ENCODE measurements at places on chromosomes 5 and 9.

DNA sequence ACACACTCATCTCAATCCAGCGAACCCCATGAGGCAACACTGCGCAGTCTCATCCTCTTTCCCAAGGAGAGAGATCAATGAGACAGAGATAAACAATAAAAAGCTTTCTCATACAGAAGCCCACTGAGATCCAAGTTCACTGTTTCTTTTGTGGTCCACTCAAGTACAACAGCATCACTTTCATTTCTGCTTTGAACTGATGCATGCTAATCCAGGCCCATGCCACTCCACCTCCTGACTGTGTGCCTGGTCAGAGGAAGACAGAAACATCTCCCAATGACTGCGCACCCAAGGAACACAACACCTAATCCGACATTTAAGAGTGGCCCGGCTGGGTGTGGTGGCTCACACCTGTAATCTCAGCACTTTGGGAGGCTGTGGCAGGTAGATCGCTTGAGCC, 104.0 kb downstream of the SERINC5 start:
- DNase-seq = no peak

DNA sequence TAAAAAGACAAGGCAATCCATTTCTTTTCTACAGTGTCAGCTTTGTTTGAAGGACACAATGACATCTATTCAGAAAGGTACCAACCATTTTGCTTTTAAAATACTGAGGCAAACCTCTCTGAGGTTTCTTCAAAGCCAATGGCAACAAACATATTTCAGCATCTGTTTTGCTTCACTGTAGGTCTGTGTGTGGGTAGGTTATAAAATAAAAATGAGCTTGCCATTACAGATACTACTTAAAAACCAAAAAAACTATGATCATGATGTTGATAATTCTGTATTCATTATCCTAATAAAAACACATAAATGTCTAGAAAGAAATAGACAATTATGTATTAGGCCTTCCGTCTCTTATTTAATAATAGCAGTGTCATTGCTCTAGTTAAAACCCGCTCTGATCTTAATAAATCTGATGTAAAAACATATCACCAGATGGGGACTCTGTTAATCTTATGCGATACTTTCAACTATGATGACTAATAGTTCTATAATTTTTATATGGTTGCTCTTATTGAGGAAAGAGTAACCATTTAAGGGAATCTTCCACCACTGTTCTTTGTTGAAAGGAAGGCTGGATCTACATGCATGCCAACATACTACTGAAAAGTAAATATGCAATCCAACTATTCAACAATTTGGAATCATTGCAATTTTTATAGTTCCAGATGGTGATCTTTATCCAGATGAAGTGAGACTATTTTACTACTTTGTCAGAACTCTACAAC, 647.2 kb downstream of the PDE4D start:
- DNase-seq = no peak

DNA sequence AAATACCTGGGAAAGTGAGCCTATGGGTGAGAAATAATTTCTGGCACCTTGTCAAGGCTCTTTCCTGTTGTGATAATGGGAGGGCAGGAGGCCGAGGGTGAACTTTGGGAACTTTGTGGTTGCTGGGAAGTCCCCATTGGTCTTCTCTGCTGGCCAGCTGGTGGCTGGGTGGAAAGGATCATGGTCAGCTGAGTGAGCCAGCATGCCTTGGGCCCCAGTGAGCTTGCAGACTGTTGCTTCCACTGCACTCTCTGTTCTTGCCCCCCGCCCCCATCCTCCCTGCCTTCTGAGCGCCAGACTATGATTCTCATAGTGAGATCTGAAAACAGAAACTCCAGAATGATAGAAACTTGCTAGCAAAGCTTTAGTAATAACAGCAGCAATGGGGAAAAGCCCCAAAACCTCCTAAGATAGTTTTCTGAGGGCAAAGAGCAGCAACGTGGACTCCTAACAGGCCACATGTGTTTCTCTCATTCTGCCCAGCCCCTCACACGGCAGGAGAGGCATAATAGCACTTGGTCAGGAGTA, 139.2 kb upstream of the SMARCA2 start:
- DNase-seq = no peak

DNA sequence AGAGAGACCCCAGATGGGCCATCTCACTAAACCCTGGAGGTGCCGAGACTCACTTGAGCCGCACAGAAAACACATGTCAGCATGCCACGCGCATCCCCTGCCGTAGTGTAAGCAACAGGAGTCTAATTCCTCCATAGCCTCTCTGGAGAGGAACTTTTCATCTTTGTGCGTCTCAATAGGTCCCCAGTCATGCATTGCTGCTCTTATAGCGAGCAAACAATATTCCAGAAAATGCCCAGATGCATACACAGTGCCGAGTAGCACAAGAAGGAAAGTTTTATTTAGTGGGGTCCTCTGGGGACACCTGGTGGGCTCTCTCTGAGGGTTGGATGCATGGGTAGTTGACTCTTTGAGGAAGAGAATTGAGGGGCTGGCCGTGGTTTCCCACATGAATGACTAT, 97.9 kb upstream of the DAP start:
- no peak for DNase-seq

DNA sequence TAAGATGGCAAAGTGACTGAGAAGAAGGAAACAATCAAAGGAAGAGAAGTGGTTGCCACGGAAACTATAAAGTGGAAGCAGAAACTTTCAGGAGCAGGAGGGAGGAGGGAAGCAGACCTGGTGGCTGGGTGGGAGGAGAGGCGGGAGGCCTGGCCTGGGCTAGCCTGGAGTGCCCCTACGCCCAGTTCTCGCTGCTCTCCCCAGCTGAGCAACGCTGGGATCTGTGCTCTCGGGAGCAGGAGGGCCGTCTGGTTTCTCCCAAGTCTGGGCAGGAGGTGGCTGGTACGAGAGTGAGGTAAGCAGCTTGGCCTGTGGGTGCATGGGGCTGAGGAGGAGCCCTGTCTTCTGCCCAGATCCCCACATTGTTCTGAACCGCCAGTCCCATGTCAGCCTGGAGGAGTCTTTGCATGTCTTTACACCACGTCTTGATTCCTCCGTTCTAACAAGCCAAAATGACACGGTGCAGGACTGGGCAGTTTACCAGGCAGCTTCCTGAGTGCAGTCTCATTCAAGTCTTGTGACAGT, 15.0 kb upstream of the DAB2IP start:
- DNase-seq = no peak

DNA sequence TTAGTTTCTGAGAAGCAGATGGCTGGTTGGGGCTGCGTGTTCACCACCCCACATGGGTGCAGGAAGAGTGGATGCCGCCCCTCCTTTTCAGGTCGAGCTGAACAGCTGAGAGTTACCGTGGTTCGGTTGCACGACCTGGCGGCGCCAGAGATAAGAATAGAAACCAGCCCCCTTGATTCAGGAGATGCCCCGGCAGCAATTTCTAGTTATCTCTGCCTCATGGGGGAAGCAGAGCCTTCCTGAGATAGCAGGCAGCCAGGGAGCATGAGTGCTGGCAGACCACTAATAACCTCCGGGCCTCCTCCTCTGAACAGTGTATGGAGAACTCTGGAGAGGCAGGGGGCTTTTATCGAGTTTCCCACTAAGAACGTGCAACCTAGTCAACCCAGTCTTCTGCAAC, 177.8 kb downstream of the NSG2 start:
- DNase-seq = no peak

GRCh38 chr5:150146862-150147601, 8.6 kb downstream of the PDGFRB start:
- DNase-seq = no peak

GRCh38 chr9:97807681-97808080, 45.3 kb upstream of the FOXE1 start:
- no peak for DNase-seq

GRCh38 chr5:159097784-159098602, 1.7 kb downstream of the EBF1 start:
- no peak for DNase-seq

DNA sequence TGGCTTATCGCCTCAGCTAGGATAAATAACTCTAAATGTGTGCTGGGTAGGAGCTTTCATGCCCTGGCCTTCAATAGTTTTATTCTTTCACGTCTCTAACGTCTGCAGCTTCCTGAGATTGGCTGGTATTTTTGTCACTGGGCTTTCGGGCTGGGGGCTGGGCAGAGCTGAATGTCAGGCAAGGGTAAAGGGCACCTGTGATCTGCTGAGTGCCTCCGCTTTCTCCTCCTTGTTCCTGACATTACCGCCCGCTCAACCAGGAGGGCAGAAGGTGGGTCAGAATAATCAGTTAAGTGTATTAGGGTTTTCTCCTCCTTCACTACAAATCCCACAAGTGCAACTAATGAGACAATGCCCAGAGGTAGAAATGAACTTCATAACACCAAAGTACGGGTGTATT, 216.6 kb downstream of the TSSK1B start:
- no peak for DNase-seq

DNA sequence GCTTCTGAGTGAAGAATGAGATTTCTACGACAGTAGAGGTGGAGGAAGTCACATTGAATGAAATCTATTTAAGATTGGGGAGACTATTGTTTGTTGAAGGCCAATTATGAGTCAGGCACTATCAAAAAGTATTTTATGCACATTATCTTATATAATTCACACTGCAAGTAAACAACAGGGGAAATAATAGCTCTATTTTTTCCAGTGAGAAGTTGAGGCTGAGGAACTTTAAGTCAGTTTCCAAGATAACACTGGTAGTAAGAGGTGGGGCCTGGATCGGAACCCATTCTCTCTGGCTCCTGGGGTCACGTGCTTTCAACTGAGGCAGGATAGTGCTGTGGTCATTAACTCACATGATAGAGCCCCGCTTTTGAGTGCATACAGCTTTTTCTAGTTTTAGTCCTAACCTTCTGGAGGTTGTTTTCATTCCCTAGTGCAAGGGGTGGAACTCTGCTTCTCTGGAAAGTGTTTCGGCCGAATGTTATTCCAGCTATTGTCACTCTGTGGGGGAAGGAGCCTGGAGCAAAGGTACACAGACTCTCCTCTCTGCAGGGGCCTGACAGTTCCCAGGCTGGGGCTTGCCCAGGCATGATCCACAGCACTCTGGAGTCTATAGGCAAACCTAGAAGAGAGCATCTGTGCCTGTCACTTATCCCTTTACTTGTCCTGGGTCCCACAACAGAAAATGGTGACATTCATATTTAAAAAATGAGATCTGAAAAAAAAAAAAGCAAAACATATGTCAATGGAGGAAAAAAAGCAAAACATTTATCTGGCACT, 352.4 kb upstream of the ACTBL2 start:
- DNase-seq = no peak

GRCh38 chr9:121278477-121279261, 10.7 kb downstream of the GSN start:
- DNase-seq = peak; percentile 67

GRCh38 chr9:75891771-75892215, 1.3 kb downstream of the PCSK5 start:
- no peak for DNase-seq

- DNase-seq = no peak
Measured at GRCh38 chr9:90995516-90995915, 193.9 kb downstream of the SYK start.

GRCh38 chr5:113273948-113274347, 160.8 kb downstream of the TSSK1B start:
- no peak for DNase-seq

- peak; percentile 57 for DNase-seq
Measured at GRCh38 chr5:178069909-178070308, 43.4 kb upstream of the N4BP3 start.

- no peak for DNase-seq
Measured at GRCh38 chr9:99713838-99714306, 107.8 kb upstream of the NR4A3 start.

DNA sequence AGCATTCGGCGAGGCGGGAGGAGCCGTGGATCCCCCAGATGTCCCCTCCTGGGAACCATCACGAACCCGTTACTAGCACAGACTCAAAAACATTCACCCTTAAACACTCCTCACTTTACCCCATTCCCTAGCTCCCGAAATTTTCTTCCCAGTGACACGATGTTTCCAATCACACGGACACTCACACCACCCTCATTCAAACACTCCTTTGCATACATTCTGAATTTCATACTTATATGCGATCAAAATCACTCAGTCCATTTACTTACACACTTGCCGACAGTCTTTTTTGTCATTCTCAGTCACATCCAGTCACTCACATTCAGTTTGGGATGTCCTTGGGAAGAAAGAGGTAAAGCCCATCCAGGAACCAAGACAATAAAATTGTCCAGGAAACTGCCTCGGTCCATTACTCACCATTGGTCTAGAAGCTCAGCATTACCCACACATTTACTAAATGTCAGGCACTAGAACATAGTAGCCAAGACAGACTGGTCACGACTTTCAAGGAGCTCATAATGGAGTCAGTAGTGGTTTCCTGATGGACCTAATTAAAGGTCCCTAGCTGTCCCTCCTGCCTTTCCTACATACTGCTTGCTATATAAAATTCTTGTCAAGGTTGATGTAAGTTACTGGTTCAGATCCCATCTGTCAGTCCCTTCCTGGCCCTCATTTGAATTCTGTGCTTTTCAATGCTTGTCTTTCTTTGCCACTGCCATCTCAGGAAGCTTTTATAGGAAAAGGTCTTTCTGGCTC, 574 bp downstream of the SLC35A4 start:
- DNase-seq = no peak

DNA sequence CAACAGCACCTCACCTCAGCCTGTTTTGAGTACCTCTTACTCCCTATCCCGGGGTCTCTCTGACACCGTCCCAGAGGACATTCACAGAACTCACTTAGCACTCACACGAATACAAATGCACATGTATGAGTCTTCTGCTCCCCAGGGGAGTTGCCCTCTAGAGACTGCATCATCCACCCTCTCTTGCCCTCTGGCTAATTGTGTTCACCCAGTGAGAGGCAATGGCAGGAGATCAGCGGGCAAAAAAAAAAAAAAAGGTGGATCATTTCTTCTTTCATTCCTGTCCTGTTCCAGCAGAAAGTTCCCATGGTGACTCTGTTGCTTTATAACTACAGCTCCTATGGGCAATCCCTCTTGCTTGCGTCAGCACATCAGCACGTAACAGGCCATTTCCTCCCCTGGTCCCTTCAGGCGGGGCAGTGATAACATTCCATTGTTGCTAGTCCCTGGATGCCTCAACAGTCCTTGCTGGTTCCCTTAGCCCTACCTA, 23.5 kb upstream of the SNX2 start:
- DNase-seq = no peak

- no peak for DNase-seq
Measured at GRCh38 chr5:90530736-90531487, 1.5 kb upstream of the LYSMD3 start.

GRCh38 chr5:77560677-77561263, 68.7 kb upstream of the WDR41 start:
- DNase-seq = peak; percentile 42

DNA sequence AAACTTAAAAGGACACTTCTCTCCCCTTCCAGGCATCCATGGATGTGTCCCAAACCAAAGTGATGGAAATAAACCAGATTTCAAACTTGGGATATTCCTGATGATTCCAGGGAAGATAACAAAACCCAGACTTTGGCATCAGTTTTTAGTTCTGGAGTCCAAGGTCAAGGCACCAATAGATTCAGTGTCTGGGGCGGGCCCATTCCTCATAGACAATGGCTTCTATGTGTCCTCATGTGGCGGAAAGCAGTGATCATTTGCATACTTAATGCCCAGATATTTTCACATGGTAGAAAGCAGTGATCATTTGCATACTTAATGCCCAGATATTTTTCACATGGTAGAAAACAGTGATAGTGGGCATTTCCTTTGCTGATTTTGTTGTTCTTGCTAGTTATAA, 151.4 kb upstream of the DAP start:
- no peak for DNase-seq
